Stimulated activated CD4-positive, alpha-beta T cell treated with anti-CD3 and anti-CD28 coated beads, TNF-alpha, amount 100 ng/mL, for 1 hour (primary cell): ENCODE measurements at places on chromosomes 16 and 17.
A peak's percentile ranks its signal among the peaks of the same experiment; 100 is the strongest.

DNA sequence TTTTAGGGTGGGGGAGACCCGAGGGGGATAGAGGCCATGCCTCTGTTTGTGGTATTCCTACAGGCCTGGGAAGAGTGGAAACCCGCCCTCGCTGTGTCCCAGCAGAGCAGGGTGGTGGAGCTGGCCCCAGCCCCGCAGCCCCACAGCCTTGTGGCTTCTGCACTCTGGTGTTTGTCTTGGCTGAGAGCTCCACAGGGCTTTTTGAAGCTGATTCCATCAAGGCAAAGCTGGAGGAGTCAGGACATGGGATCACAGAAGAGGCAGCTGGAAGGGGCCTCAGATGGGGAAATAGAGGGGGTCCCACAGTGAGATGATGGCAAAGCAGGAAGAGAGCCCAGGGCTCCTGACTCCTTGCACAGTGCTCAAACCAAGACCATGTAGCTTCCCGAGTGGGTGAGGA lies 5.0 kb upstream of the WFIKKN2 start:
- no peak for DNase-seq

- DNase-seq = no peak
These were observed 129.0 kb downstream of the CCDC182 start for GRCh38 chr17:57615836-57616757.

GRCh38 chr17:1260770-1261161 lies 9.5 kb upstream of the BHLHA9 start:
- DNase-seq = no peak

DNA sequence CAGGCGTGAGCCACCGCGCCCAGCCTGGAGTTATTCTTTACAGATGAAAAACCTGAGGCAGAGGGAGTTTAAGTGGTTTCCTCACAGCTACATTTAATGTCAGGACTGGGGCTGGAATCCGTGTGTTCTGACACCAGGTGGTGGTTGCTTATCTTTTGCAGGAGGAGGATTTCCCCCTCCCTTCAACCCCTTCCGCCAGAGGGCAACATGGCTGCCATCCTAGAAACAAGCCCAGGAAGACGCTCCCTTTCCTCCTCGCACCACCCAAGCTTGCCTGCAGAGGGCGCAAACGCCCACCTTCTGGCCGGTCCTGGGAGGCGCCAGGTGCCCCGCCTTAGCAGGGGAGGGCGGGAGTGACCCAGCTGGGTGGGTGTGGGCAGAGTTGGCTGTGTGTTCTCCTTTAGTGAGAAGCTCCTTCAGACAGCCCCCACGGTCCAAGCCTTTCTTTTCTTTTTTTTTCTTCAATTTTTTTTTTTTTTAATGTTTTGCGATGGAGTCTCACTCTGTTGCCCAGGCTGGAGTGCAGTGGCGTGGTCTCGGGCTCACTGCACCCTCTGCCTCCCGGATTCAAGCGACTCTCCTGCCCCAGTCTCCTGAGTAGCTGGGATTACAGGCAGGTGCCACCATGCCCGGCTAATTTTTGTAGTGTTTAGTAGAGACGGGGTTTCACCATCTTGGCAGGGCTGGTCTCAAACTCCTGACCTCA lies 9.9 kb upstream of the RAP1GAP2 start:
- DNase-seq = peak; percentile 90
